ENCODE measurements at places on chromosomes 1 and 21.

- no peak for DNase-seq
These were observed 22.7 kb downstream of the NENF start for GRCh38 chr1:212455401-212455800.

DNA sequence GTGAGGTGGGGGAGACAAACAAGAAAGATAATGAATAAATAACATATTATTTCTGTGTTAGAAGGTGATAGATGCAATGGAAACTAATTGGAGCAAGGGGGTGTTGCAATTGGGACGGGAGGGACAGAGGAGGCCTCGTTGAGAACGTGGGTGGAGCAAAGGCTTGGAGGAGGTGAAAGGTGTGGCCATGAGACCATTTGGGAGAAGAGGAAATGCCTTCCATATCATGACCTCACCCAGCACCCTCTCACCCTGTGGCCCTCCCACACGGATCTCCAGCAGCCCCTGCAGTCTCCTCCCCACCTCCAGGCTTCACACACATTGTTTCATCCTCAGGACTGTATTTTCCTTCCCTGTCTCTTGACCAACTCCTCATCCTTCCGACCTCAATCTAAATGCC, 85.3 kb upstream of the ARHGAP29 start:
- DNase-seq: peak; percentile 51

DNA sequence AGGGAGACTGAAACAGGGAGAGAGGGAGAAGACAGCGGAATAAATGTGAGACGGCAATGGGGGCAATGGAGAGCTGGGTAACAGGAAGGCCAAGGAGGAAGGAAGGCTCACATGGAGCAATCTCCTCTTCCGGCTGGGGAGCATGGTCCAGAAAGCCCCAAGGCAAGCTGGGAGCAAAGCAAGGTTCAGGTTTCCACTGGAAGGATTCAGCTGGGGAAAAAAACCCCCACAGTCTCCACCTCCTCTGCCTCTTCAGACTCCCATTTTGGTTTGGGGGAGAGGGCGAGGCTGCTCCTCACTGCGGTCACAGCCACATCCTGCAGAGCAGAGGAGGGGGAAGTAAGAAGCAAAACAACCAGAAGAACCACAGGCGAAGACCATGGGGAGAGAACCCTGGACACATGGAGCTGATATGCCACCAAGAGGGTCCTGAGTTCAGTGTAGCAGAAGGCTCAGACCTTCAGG, 650 bp downstream of the TNFAIP8L2 start:
- DNase-seq: no peak

GRCh38 chr1:40389322-40389803, 15.8 kb downstream of the SMAP2 start:
- DNase-seq: no peak

DNA sequence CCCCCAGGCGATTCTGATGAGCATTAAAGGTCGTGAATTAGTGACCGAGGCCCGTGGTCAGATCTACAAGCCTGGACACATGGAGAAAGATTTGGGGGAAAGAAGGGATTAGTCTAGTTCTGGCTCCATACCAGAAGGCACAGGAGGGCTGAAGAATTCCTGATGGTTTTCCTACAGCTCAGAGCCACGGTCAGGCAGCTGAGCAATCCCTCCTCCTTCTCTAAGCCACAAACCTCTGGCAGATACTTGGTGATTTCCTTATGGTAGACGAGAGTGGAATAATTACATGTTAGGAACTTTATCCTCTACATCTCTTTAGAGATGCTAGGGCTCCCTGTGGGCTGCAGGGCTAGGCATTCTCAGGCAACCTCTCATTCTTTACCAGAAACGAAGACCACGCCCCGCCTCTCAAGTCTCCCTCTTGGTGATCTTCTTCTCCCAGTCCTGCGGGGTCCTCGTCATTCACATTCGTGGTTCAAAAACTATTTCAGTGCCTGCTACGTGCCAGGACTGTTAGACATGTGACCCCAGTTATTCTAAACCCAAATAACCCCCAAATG, 20.5 kb upstream of the ZBTB18 start:
- DNase-seq: no peak

DNA sequence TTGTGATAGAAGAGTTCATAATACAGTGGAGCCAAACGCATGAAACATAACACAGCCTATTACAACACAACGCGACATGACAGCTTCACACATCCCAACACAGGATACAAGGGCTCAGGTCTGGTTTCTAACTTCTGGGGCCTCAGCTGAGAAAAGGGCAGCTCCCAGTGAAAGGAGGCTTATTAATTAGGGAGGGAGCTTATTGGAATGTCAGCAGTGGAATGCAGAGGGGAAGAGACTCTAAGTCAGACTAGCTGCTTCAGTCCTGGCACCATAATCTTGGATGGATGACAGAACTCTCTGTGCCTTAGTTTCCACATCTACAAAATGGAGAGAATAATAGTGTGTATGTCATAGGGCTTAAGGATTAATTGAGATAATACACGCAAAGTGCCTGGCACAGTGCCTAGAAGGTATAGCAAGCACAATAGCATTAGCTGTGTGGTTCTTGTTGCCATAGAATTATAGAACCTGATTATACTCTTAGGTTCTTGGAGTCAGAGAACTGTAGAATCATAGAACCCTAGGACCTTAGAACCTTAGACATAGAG, 22.7 kb upstream of the SLC2A1 start:
- DNase-seq: no peak

DNA sequence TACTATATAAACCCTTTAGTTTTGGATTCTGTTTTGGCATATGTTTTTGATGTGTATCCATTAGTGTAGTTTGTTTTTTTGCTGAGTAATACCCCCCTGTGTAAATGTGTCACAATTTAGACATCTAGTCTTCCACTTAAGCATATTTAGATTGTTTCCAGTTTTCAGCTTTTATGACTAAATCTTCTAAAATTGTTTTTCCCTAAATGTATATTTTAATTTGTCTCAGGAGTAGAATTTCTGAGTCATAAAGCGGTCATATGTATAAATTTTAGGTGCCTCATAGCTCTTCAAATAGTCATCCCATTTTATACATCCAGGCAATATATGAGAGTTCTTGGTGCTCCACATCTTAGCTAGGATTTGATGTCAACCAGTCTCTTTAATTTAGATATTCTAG, 1348.0 kb downstream of the MRPL39 start:
- no peak for DNase-seq

DNA sequence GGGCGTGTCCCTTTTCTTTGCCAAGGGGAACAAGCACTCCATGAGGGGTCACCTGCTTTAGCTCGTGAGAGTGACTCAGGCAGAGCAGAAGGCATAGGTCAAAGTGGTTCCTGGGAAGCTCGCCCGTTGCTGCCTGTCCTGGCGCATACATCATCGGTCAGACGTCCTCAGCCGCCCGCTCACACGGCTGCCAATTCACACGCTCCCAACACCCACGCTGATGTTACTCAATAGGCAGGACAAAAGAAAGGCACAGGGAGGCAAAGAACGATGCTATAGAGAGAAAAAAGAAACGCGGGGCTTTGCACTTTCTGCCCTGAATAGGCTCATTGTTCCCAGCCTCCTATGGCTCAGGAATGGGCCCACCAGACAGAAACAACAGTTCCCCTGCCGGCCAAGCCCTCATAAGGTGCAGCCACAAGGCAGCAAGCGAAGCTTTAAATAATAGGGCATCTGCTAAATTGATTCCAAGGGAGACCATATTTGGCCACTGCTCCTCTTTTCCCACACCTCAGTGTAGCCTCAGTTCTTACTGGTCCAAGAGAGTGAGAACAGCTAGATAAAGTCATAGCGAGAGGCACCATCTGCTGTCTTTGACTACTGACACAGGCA, 38.7 kb downstream of the VTCN1 start:
- peak; percentile 95 for DNase-seq

DNA sequence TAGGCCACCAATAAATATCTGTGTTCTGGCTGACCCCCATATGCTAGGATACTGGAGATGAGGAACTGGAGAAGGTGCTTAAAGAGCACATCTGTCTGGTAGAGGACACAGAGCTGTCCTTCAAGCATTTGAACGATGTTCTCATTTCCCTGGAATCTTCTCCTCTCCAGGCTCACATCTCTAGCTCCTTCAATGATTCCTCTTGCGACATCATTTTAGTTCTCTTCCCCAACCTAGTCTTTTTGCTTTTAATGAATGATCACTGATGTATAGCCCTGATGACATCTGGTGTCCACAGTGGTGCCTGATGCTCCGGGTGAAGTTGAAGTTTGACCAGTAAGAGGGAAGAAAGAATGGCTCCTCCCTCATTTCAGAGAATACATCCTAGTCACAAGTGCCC, 80.8 kb upstream of the UBE2U start:
- no peak for DNase-seq

GRCh38 chr1:61523893-61524605, 200.9 kb downstream of the TM2D1 start:
- DNase-seq: no peak

- no peak for DNase-seq
These were observed 889.6 kb upstream of the ADGRL4 start for GRCh38 chr1:79896140-79896539.

DNA sequence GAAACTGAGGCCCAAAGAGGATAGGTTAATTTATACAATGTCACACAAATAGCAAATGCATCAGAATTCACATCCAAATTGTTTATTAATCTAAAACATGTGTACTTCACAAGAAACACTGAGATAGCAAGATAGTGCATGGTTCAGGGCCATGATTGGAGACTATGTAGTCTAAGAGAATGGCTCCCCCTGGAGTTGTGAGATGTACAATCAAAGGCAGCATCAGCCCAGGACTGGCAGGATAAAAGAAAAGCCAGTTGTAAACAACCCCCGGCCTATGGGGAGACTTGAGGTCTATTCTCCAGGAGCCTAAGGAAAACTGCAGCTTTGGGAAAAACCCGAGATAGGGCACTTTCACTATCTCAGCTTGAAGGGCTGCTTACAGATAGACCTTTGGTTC, 511.0 kb downstream of the OMA1 start:
- DNase-seq: peak; percentile 40

GRCh38 chr1:158071138-158071537, 77.7 kb downstream of the KIRREL1 start:
- peak; percentile 31 for DNase-seq

DNA sequence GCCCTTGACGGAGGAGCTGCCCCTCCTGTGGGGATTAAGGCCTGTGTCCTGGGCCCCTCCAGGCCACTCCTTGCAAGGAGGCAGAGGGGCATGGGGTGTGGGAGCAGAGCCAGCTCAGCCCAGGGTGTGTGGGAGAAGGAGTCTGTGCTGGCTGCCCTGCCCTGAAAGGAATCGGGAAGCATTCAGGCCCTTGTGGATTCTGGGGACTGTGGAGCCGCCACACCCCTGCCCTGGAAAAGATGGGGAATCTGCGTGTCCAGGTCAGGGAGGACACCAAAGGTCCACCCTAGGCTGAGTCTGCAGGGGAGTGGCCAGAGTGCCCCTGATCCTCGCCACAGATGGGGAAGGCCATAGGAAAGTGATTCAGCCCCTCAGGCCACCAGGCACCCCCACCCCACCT, 16.5 kb upstream of the PRDM16 start:
- no peak for DNase-seq

GRCh38 chr1:19597496-19598309, 46.4 kb upstream of the NBL1 start:
- DNase-seq: peak; percentile 44

DNA sequence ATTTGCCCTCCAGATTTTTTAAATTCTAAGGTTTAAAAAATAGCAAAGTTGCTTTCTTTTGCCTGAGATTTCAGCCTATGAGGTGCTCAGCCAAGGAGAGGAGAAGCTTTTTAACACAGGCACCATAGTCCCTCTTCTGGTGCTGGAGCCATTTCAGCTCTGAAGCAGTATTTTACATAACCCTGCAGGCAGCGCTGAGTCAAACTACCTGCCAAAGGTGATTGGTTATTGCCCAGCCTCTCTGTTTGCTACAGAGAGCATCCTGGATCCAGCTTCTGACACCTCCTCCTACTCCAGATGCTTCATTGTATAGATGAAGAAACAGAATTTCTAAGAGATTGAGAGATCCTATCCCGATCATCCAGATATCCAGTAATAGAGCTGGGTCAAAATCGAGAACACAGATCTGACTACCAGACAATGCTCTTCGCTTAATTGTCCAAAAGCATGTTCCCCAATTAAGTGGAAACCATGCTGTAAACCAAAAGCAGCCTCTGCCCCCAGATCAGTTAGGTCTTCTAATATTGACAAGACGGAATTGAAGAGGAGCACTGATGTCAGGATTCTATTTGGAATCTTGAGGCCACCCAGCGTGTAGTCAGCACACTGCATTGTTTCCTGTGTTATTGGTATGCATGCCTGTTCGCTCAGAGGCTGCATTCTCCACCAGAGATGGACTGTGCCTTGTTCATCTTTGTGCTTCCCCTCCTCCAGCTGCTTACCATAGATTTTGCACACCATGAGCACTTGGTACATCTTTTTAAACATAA, 22.1 kb downstream of the RGS8 start:
- peak; percentile 39 for DNase-seq

- DNase-seq: no peak
These were observed 31.1 kb upstream of the ARHGEF16 start for GRCh38 chr1:3423245-3423829.

DNA sequence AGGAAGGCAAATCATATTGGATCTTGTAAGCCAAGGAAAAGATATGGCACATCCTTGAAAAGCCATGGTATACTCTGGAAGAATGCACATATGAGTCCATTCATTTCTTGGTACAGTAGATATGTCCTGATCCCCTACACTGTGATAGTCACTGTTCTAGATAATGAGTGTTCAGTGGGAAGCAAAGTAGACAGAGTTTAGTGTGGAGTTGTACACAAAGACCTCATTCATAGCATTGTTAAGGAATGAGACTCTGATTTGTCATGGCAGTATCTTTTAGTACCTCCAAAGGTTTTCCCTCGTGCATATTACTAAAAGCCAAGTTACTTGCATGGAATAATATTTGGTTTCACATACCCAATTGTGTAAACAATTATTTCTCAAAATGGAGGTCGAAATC, 204.7 kb downstream of the NFIA start:
- peak; percentile 62 for DNase-seq

GRCh38 chr1:182909578-182909977, 43.4 kb downstream of the SHCBP1L start:
- DNase-seq: no peak

GRCh38 chr1:212412374-212412773, 2.3 kb downstream of the PACC1 start:
- DNase-seq: no peak

DNA sequence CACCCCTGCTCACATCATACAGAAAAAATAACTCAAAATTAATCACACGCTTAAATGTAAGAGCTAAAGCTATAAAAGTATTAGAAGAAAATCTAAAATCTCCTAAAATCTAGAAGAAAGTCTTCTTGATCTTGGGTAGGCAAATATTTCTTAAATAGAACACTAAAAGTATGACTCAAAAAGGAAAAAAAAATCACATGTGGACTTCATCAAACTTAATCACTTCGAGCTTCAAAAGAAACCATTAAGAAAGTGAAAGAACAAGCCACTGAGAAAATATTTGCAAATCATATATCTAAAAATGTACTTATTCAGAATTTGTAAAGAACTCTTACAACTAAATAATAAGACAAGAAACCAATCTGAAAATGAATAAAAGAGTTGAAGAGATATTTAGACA, 32.7 kb downstream of the LRRC52 start:
- no peak for DNase-seq

GRCh38 chr21:46423546-46424038, 35.1 kb upstream of the DIP2A start:
- DNase-seq: no peak

Measured in epithelial cell of esophagus (primary cell).